CD4-positive, alpha-beta T cell treated with Interleukin-15 for 4 hours (primary cell): ENCODE measurements at places on chromosomes 1 and 21.

DNA sequence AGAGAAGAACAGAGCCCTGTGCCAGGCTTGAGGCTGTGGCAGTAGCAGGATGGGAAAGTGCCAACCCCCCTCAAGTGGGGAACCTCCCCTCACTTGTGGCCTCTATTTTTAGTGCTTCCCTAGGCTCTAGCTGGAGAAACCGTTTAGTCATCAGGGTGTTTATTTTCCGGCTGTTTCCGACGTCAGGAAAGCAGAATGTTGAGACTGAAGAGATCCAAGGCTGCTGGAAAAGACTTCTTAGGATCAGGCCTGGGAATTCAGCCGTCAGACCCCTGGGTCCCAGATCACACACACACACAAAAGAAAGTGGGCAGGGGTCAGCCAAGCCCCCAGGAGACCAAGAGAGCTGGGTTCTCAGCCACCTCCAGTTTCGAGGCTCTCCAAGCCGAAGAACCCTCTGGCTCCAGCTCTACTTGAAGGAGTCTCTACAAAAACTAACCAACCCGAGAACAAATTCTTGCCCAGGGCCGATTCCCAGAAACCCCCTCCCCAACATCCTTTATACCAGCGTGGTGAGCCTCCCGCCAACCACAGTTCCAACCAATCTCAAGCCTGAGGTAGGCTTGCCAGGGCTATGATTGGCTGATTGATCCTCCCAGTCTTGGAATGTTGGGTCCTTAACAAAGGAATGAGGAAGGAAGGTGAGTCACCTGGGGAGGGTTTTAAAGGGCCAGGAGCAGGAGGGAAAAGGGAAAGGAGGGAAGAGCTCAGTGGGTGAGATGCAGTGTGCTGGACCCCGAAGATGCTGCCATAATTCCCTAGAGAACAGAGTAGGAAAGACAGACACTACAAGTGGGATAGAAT, 2.5 kb upstream of the MEF2D start:
- DNase-seq, result no peak

GRCh38 chr1:116105996-116106395, 5.2 kb upstream of the MAB21L3 start:
- no peak for DNase-seq

GRCh38 chr1:82578086-82578726, 777.5 kb downstream of the ADGRL2 start:
- no peak for DNase-seq

- no peak for DNase-seq
Measured at GRCh38 chr1:226420897-226421296, 13.0 kb upstream of the PARP1 start.

DNA sequence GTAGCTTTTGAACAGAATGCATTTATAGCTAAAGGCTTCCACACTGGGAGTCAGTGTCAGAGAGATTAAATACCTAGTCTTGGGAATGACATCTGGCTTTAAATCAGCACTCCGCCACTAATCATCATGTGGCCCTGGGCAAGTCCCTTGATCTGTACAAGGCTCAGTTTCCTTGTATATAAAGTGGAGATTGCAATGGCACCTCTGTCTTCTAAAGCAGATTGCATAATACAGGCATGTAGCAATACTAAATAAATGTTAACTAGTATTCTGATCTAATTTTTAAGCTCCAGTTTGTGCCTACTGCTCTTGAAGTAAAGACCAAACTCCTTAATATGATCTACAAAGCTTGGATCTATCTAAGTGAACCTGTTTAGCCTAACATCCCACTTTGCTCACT, 249.4 kb downstream of the PLPP3 start:
- DNase-seq, result no peak

DNA sequence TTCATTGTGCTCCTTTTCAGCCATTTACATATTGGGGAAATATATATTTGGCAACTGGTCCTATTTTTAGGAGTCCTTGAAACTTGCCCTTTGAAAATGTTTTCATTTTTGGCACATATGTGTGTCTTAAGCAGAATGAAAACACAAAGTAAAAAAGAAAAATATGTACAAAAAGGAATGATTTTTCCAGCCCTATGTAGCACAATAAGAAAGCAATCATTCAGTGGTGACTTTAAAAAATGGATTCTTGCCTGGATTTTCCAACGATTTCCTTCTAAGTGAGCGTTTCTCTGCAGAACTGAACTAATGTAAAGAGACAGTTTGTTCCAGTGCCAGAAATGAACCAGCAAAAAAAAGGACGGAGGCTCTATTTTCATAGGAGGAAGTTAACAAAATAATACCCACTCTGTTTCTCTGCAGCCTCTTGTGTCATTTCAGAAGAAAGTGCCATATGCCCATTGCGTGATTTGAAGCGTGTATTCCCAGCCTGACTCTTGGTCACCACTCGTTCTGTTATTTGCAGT, 340.1 kb downstream of the SETD4 start:
- no peak for DNase-seq

DNA sequence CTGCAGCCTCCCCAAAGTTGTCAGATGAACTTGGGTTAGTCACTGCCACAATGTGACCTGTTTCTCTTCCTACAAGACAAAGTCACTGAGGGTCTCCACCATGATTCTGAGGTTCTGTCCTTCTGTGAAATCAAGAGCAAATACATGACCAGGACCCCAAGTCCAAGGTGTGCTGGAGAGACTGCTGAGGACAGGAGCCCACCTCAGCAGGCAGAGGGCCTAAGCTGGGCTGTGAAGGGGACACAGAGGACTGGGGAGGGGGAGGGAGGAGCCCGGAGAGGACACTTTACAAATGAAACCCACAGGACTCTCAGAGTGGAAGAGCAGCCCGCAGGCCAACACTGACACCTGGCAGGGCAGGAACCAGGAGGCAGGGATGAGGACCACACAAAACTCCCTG, 3.3 kb downstream of the PGLYRP3 start:
- DNase-seq, result no peak
